ENCODE measurements at places on chromosomes 4 and X.

DNA sequence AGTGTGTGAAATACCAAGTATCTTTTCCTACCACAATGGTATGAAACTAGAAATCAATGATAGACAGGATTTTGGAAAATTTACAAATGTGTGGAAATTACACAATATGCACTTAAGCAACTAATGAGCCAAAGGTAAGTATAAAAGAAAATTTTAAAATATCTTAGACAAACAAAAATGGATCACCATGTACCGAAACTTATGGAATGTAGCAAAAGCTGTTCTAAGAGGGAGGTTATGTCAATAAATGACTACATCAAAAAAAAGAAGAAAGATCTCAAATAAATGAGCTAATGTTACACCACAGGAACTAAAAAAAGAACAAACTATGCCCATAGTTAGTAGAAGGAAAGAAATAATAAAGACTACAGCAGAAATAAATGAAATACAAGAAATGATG, 1084.1 kb downstream of the TECRL start:
- H3K4me1 ChIP-seq = peaks cover 10% of the 10 kb centered on the region
- no peak overlapping the region for H3K4me3 ChIP-seq
- peaks cover 16% of the 10 kb centered on the region for H3K36me3 ChIP-seq
- no peak for DNase-seq

DNA sequence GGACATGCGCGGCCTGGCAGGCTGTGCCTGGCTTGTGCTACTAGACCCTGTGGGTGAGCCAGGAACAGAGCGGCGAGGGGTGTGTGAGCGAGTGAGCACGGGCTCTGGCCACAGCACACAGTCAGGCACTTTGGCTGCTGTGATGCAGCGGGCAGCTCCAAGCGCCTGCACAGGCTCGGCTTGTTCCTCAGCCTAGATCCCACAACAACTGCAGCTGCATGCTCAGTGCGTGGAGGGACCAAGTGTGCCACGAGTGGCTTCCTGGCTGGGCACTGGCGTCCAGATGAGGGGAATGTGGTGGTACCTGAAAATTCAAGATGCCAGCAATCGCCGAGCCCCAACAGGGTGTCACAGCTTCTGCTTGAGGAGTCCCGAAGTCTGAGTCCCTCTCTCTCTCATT, 1056.6 kb downstream of the RAPGEF2 start:
- H3K4me3 ChIP-seq = no peak overlapping the region
- no peak overlapping the region for H3K27ac ChIP-seq
- no peaks in the 10 kb centered on the region for H3K4me1 ChIP-seq
- no peak for DNase-seq
- no peaks in the 10 kb centered on the region for H3K36me3 ChIP-seq

DNA sequence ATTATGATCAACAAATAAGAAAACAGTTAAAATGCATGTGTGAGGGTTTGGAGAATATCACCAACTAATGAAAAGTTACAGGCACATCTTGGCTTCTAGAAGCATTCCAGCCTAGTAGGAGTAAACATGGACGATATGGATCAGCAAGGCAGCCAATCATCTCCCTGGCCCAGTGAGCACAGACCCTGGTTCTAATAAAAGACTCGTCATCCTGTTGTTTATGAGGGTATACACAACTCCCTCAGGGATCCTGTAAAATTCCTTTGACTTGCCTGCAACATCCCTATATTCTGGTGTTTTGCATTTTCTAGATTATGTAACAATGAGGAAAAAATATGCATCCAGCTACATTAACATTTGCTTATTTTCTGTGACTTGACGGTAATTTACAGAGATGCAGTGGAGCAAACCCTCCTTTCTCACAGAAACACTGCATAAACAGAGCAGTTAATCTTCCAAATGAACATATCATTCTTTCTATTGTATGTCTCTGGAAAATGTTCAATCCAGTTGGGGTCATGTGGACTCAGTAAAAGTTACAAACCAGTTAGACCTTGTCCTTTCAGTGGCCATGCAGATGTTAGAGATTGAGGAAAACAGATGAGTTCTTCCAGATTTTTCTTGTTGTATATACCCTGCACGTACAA, 88.9 kb upstream of the NDP start:
- no peak overlapping the region for H3K4me3 ChIP-seq
- H3K36me3 ChIP-seq = no peaks in the 10 kb centered on the region
- no peak for DNase-seq
- H3K27me3 ChIP-seq = no peaks in the 10 kb centered on the region

DNA sequence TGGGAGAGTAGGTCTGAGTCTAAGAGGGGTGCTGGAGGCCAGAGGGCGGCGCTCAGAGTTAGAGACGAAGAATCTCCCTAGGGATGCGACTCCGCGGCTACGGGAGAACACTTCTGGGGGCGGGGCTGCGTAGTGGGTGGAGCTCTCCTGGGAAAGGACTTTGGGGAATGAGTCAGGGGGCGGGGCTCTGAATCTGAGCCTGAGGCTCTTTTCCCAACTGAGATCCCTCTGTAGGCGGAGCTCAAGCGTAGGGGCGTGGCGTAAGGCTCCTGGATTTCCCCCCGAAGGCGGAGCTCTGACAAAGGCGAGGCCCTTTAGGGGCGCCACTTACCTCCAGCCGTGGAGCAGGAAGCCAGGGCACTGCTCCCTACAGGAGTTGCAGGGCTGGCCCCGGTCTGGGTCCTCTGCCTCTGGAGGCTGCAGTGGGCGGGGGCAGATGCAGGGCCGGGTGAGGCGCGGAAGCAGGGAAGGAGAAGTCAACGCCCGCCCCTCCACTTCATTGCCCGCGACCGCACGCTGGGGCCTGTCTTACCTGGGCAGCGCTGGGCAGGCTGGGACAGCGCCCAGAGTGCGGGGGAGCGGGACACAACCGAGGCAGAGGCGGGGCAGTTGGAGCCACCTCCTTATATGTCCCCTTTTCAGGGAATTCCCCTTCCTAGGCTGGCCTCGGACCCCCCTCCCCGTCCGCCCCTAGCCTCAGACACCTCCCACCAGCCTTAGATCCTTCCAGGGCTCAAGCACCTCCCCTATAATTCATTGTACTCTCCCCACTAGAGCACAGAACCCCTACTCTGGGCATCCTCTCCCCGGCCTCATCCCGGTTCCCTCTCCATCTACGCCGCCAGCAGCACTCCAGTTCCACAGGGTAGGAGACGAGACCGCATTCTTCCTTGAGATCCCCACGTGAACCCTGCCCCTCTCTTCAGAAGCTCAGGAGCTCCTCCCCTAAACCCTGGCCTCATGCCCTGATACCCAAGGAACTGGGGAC, 1.6 kb downstream of the PRICKLE3 start:
- no peaks in the 10 kb centered on the region for H3K36me3 ChIP-seq
- peaks cover 5% of the 10 kb centered on the region for H3K27me3 ChIP-seq
- peak; percentile 76 for DNase-seq
- peaks cover 3% of the 10 kb centered on the region for H3K4me1 ChIP-seq
- H3K4me3 ChIP-seq = no peak overlapping the region

DNA sequence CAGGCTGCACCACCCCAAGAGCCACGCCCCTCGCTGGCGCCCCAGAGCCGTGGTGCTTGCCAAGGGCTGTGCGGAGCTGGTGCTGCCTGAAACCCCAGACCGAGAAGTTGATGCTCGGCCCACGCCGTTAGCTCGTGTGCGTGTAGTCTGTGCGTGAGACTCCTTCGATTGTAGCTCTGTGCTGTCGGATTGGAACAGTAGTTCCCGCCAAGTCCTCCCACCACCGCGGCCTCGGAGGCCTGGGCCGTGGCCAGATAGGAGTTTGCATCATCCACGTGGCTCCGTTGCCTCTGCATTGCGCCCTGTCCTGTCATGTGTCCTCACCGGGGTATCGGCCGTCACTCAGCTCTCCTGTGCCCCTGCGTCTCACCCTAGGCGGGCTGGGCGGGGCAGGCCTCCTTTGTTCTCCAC, 24.2 kb downstream of the TNIP2 start:
- H3K4me3 ChIP-seq = no peak overlapping the region
- peaks cover 20% of the 10 kb centered on the region for H3K36me3 ChIP-seq

DNA sequence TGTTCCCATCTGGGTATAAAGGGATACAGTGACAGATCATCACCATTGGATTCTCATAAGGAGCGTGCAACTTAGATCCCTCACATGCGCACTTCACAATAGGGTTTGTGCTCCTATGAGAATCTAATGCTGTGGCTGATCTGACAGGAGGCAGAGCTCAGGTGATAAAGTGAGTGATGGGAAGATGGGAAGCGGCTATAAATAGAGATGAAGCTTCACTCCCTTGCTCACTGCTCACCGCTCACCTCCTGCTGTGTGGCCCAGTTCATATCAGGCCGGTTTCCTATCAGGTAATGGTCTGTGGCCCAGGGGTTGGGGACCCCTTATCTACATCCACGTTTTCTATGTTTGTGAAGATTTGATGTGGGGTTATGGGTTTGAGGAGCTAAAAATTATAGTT, 43.7 kb downstream of the FAT4 start:
- H3K4me3 ChIP-seq = no peak overlapping the region
- no peaks in the 10 kb centered on the region for H3K27me3 ChIP-seq
- no peaks in the 10 kb centered on the region for H3K36me3 ChIP-seq
- no peak overlapping the region for H3K27ac ChIP-seq
- no peak for DNase-seq
- no peaks in the 10 kb centered on the region for H3K4me1 ChIP-seq

DNA sequence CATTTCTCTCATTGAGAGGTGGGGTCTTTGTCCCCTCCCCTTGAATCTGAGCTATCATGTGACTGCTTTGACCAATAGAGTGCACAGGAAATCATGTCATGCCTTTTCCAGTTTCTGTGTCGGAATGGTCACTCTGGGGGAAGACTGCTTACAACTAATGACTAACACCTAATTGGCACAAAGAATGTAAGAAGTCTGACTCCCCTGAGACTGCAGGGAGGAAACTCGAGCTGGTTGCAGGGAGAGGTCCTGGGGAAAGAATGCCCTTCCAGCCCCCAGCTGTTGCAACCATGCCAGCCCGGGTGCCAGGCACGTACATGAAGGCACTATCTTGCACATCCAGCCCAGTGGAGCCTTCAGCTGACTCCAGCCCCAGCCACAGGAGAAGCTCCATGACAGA, 254.2 kb downstream of the DHX15 start:
- peaks cover 6% of the 10 kb centered on the region for H3K27me3 ChIP-seq
- DNase-seq = no peak
- H3K4me1 ChIP-seq = no peaks in the 10 kb centered on the region
- no peaks in the 10 kb centered on the region for H3K36me3 ChIP-seq

All from glutamatergic neuron (in vitro differentiated cells).